ENCODE measurements at places on chromosomes 4 and X.

GRCh38 chr4:180436361-180436760 lies 1806.8 kb upstream of the TENM3 start:
- DNase-seq = no peak

DNA sequence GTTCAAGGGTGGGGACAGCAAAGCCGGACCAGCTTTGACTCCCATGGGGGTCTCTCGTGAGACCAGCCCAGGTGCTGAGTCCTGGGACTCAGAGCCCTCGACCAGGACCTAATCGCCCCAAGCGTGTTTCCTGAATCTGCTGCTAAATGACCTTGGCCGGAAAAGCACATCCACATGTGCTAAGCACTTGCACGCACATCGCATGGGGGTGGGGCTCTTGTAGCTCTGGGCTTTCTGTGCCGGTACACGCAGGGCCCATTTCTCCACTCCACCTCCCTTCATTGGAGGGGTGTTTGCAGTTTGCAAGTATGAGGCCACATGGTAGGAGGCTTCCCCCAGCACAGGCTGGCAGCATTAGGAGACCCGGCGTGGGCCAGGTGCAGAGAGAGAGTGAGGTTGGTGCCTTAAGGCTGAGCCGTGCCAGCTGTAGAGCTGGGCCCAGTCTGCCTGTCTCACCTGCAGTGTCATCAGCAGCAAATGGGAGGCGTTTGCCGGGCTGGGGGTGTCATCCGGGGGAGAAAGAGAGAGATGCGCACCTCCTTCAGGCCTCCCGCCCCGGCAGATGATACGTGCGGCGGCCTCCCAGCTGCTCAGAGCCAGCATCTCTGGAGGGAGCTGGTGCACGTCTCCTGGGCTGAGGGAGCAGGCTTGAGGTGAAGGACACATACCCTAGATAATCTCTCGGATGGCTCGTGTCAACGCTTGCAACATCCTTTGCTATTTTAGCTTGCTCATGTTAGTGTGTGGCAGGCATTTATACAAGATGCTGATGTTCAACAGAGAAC lies 45.2 kb upstream of the CLCN4 start:
- DNase-seq = no peak

DNA sequence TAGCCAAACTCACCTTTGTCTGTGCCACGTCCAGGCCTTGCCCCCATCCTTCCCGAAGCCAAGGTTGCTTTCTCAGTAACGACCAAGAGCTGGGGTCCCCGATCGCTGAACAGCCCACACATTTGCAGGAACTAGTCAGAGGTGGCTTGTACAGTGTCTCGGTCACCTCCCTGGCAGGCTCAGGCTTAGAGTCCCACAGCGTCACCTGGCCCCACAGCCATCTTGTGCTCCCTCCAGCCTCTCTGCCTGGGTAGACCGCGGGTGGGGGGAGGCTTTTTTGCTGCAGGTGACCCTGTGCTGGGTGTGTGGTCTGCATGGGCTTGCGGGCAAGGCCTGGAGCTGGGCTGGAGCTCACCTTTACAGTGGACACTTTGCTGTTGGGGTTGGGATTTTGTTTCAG lies 60.2 kb downstream of the PSAPL1 start:
- no peak for DNase-seq

DNA sequence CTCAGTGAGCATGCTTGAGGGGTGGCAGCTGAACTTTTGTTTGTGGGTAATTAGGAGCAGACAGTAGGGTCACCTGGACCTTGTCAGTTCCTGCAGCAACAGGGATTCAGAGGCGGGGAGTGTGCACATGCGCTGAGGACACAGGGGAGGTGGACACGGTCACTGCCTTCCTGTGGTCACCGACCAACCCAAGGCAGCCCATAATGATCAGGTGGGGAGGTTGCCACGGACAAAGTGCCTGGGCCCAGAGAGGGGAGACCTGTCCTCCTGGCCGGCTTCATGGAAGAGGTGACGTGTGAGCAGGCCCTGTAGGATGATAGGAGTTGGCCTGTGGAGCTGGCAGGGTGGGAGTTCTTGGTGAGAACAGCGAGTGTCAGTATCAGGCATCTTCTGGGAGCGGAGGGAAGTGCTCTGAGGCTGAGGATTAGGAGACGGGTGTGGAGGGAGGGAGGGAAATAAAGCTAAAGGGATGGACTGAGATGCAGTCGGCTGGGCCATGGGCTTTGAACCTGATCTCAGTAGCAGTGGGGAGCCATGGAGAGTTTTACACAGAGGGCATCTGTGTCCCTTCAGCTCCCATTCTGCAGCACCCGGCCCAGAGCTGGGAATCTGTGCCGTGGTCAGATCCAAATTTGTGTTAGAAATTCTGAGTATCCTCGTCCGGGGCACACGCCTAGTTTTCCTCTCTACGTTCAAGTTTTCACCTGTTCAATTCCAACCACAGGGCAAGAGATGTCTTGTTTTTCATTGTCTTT lies 100.0 kb downstream of the PSAPL1 start:
- no peak for DNase-seq

DNA sequence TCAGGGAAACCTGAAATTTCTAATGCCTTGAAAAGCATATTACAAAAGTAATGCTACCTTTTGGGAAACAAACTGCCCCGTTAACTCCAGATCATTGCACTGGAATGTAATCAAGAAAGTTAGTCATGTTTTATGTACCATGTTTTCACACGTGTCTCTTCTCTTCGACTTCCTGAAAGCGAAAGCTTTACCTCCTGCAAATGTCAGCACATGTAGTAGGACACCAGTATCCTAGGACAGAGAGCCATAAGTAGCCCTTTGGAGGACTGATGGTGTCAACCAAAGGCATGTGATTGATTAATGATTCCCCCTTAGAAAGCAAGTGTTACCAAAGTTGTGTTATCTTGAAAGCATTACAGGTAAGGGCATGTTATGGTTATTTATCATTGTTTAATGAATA lies 8.8 kb upstream of the MND1 start:
- no peak for DNase-seq

GRCh38 chrX:34900691-34901090 lies 41.9 kb upstream of the FAM47B start:
- no peak for DNase-seq

GRCh38 chrX:54248309-54248708 lies 65.3 kb upstream of the FAM120C start:
- peak; percentile 23 for DNase-seq

DNA sequence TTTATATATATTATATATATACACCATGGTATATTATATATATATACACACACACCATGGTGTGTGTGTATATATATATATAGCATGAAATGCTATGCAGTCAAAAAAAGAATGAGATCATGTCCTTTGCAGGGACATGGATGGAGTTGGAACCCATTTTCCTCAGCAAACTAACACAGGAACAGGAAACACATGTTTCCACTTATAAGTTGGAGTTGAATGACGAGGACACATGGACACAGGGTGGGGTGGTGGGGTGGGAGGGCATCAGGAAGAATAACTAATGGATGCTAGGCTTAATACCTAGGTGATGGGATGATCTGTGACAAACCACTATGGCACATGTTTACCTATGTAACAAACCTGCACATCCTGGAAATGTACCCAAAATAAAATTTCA lies 293.6 kb upstream of the NDST3 start:
- no peak for DNase-seq

DNA sequence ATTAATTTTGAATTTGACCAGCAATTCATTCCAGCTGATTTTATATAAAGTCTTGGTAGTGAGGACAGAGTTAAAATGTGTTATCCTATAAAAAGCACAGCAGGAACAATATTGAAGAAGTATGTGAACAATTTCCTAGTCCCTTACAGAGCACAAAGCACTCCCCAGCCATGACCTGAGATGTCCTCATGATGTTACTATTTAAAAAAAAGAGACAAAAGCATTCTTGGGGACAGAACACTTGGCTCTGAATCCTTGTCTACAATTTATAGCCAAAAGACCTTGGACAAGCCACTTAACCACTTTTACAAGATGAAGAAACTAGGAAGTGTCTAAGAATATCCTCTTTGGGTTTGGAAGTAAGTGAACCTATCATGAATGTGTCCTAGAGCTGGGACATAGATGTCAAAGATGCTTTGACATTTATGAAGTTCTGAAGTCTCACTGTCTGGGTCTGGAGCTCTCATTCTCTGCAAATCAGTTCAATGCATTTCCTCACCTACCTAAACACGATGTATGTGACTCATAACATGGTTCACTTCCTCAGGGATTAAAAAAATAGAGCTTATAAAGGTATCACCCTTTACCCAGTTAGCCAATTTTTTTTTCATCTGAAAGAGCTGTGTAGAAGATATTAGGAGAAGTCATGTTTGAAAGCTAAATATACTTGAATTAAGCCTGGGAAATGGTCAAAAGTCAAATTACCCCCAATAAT lies 61.4 kb downstream of the IGFBP7 start:
- DNase-seq = peak; percentile 79

DNA sequence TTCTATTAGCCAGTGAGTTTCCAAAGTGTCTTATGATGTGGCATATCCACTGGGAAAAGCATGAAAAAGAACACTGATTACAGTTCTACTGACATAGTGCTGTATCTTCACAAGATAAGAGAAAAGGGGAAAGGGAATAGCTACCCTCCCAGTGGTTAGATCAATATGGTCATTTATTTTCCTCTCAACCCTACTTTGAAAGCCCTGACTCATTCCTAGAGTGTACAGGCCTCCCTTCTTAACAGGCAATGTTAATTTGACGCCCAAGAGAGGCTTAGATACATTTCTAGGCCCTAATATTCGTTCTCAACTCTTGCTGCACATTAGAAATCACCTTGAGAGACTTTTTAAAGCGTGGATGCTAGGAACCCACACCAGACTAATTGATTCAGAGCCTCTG lies 20.4 kb upstream of the BRS3 start:
- no peak for DNase-seq

DNA sequence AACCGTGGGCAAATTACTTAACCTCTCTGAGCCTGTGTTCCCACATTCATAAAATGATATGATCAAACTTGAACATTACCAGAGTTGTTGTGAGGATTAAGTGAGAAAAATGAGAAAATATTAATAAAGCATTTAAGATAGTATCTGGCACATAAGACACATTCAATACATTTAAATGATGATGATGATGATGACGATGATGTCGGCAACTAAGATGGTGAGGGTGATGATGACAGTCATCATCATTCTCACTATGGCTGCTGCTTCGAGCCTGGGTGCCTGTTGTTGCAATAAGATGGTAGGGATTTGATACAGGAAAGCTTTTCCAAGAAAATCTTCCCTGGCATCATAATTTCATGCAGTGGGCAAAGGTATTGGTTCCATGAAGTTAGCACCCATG lies 11.1 kb downstream of the TMEM164 start:
- DNase-seq = no peak

GRCh38 chr4:184655889-184656869 lies 6.6 kb downstream of the PRIMPOL start:
- no peak for DNase-seq

- peak; percentile 45 for DNase-seq
Measured at GRCh38 chrX:40849906-40850823, 114.8 kb upstream of the MED14 start.

- peak; percentile 22 for DNase-seq
Measured at GRCh38 chr4:169167957-169168858, 102.5 kb downstream of the SH3RF1 start.

DNA sequence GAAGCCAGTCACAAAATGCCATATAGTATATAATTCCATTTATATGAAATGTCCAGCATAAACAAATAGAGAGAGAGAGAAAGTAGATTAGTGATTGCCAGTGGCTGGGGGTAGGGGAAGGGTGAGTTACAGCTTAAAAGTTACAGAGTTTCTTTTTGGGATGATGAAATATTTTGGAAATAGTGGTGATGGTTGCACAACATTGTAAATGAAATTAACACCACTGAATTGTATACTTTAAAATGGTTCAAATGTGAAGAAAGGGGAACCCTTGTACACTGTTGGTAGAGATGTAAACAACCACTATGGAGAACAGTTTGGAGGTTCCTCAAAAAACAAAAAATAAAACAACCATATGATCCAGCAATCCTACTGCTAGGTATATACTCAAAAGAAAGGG lies 131.2 kb upstream of the GPC4 start:
- DNase-seq = no peak

DNA sequence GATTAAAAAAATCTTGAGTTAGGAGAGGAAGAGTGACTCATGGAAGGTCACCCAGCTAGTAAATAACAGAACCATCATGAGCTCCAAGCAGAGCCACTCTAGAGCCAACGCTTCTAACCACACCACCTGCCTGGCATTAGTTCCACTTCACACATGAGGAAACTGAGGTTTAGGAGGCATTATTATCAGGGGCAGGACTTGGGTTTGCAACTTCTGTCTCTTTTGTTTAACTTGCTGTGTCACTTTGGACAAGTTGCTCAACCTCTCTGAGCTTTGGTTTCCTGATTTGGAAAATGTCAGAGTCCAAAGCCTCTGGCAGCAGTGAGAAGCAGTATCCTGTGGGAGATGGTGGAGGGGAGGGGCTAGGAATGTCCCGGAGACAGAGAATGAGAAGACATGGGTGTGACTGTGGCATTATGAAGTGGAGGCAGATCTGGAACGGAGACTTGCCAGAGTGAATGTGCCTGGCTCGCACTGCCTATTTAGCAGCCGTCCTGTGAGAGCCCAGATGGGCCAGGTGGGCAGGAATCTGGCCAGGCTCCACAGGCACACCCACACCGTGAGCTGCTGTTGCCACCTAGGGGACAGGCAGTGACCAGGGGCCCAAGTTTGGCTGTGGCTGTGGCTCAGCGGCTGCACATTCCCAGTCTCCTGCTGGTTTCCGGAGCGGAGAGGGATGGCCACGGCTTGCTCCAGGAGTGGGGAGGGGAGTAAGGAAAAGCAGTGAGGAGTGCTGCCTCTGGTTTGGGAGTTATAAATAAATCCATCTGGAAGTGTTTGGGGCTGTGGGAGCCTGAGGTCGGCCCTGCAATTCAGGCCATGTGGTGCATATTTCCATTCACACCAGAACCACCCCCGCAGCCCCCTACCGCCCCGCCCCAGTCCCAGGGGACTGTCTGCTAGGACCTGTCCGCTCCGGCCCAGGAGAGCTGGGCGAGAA lies 93.4 kb downstream of the NHSL2 start:
- peak; percentile 75 for DNase-seq

- DNase-seq = no peak
Measured at GRCh38 chr4:122047456-122048425, 95.9 kb upstream of the TRPC3 start.

- no peak for DNase-seq
Measured at GRCh38 chr4:153062652-153063168, 126.6 kb downstream of the FHDC1 start.

DNA sequence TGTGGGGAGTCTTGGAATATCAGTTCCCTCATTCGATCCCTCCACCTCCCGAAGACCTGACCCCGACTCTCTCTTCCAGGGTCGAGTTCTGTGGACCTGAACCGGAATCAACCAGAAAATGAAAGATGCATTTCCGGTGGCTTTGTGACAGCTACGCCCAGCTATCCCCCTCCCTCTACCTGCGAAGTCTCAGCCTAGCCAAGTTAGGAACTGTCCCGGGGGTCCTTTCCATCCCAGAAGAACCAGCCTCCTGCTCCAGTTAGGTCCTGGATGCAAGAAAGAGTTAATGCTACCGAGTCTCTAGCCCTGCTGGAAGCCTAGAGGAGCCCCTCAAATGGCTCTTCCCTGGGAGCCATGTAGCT lies 13.4 kb upstream of the ETDC start:
- DNase-seq = no peak

- no peak for DNase-seq
Measured at GRCh38 chrX:38276089-38276488, 51.2 kb downstream of the RPGR start.

- DNase-seq = peak; percentile 13
Measured at GRCh38 chr4:165207016-165207430, 338 bp upstream of the KLHL2 start.

GRCh38 chr4:13615161-13615560 lies 12.4 kb downstream of the BOD1L1 start:
- no peak for DNase-seq

Data from fibroblast of skin of back (primary cell).